Activated CD4-positive, alpha-beta T cell treated with anti-CD3 and anti-CD28 coated beads for 4 hours (primary cell): ENCODE measurements at places on chromosomes 4 and X.

- no peak for DNase-seq
These were observed 22.7 kb downstream of the SLC4A4 start for GRCh38 chr4:71361476-71361875.

DNA sequence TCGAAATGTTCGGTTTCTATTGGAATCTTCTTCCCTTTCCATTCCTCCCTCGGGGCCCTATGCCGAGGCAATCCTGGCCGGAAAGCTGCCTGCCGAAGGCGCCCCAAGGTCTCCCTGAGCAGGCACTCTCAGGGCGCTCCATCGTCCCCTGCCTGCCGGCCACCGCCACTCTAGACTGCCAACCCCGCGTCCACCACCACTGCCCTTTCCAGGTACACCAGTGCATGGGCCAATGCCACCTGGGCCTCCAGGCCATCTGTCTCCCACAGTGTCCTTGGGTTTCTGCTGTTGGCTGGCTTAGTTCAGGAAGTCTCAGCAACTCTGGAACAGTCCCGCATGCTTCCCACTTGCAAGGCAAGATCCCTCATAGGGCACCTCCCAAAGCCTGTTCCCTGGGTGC is 14.6 kb downstream of the CTAG1A start:
- DNase-seq = no peak

GRCh38 chrX:102892103-102892502 is 45.0 kb upstream of the RAB40AL start:
- DNase-seq = no peak

DNA sequence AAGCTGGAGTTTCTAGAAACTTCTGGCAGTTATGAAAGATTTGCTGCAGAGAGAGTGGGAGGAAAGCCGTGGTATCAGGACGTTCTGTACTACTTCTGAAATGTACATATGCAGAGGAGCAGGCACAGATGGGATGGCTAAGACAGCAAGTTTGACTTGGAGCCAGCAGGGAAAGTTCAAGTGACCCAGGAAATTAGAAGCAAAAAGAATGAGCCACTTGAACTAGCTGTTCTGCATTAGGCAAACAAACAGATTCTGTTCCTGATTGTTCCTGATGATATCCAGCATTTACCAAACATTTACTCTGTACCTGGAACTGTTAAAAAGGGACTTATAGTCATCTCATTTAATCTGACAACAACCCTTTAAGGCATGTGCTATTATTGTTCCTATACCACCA is 41.4 kb upstream of the CXCL13 start:
- no peak for DNase-seq

DNA sequence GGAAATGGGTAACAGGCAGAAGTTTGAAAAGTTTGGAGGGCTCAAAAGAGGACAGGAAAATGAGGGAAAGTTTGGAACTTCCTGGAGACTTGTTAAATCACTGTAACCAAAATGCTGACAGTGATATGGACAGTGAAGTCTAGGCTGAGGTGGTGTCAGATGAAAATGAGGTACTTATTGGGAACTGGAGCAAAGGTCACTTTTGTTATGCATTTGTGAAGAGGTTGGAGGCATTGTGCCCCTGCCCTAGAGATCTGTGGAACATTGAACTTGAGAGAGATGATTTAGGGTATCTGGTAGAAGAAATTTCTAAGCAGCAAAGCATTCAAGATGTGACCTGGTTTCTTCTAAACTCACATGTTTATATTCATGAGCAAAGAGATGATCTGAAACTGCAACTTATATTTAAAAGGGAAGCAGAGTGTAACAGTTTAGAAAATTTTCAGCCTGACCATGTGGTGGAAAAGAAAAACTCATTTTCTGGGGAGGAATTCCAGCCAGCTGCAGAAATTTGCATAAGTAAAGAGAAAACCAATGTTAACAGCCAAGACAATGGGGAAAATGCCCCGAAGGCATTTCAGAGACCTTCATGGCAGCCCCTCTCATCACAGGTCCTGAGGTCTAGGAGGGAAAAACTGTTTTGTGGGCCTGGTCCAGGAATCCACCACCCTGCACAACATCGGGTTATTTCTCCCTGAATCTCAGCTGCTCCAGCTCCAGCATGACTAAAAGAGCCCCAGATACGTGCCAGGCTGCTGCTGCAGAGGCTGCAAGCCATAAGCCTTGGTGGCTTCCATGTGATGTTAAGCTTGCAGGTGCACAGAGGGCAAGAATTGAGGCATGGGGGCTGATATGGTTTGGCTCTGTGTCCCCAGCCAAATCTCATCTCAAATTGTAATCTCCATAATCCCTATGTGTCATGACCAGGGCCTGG is 632.5 kb upstream of the GNPDA2 start:
- no peak for DNase-seq
